ENCODE measurements at places on chromosomes 5 and 9.

DNA sequence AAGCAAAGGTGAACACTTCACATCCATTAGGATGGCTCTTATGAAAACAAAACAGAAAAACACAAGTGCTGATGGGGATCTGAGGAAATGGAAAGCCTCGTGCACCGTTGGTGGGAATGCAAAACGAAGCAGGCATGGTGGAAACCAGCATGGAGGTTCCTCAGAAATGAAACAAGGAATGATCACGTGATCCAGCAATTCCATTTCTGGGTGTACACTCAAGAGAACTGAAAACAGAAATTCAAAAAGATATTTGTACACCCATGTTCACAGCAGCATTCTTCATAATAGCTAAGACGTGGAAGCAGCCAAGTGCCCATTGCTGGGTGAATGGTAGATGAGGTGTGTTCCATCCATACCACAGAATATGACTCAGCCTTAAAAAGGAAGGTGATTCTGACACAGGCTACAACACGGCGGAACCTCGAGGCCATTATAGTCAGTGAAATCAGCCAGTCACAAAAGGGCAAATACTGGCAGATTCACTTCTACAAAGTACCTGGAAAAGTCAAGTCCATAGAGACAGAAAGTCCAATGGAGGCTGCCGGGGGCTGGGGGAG is 87.2 kb upstream of the RAPGEF1 start:
- DNase-seq = no peak

GRCh38 chr9:14453286-14453685 is 139.3 kb upstream of the NFIB start:
- no peak for DNase-seq

DNA sequence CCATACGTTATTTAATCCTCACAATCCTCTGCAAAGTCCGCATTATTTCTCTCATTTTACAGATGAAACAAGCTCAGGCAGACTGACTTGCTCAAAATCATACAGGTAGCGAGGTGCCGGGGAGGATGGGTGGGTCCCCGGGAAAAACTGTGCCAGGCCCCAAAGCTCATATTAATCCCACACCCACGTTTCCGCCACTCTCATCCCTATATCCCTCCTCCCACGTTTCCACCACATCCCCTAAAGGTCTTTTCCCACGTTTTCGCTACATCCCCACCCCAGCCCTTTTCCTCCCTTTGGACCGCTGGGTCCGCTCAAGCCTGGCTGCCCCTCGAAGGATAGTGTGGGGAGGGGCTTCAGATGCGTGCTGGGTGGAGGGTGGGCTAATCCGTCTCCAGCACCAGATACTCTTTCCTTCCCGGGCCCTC is 434 bp upstream of the FSD1L start:
- no peak for DNase-seq

- no peak for DNase-seq
Measured at GRCh38 chr9:96185518-96186156, 116.3 kb downstream of the HSD17B3 start.

DNA sequence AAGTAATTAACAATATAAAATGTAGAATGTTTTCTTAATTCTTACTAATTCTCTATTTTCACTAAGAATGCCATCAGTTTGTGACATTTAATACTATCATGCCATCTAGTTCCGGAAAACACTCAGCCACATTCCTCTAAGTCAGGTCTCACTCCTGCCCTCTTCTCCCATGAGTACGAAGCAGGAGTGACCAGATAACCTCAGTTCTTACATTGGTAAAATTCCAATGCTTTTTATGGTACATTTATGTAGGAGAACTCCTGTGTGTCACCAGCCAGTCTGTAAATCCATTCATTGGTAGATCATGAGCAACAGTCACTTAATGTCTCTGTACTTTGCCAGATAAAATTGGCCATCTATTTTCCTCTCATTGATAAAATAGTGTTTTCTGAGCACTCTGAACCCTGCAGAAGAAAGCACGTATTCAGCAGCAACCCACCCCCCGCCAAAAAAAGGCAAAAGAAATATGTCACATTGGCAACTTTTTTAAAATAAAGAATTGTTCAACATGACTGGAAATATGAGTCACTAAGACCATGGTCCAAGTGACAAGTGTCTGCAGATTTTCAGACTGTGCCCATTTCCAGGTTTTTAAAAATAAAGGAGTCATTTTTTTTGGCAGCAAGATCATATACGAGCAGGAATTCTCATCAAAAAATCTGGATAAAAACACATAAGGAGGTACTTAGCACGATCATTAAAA is 11.8 kb downstream of the GLIS3 start:
- DNase-seq = no peak

- no peak for DNase-seq
Measured at GRCh38 chr5:141516672-141517025, 27.8 kb downstream of the PCDHGC5 start.

DNA sequence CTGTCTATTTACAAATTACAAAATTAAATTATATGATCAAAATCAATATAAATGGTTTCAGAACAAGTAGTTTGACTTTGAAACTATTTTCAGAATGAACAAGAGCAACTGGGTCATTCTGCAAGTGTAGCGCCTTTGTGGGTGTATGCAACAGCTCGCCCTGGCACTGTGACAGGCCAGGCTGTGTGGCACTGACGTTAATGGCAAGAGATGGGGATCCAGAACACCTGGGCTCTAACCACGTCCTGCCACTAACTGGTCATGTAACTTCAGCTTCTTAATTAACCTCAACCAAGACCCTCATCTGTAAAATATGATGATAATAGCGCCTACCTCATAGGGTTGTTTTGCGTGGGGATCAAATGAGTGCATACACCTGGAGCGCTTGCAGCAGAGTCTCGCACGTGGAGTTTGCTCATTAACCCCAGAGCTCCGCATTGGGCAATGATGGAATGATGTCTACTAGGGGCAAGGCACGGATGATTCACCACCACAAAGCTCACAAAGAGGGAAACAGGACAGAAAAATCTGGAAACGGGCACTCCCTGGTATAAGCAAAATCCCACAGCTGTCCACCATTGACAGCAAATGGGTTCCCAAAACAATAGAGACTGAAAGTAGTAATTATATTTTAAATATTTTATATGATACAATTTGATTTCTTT is 639.4 kb downstream of the SEMA5A start:
- no peak for DNase-seq

GRCh38 chr5:16866795-16867576 is 69.1 kb downstream of the MYO10 start:
- DNase-seq = no peak

DNA sequence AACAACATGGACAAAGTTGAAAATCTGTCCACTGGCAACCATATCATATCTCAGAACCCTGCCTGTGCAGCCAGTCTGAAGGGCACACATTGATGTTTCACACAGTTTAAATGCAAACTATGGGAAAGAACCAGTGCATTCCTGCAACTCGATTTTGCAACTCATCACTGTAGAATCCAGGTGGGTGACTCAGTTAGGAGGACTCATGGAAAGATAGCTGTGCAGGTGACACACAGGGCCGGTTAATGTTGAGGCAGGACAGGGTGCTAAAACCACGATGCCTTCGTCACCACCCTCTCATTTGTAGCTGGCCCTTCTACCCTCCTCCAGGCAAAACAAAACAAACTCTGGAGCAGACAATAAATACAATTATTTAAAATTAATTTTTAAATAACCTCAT is 62.8 kb downstream of the TLE1 start:
- DNase-seq = no peak

- peak; percentile 73 for DNase-seq
Measured at GRCh38 chr9:126490871-126491567, 122.7 kb upstream of the LMX1B start.

- DNase-seq = no peak
Measured at GRCh38 chr9:92165484-92165883, 50.3 kb upstream of the SPTLC1 start.

DNA sequence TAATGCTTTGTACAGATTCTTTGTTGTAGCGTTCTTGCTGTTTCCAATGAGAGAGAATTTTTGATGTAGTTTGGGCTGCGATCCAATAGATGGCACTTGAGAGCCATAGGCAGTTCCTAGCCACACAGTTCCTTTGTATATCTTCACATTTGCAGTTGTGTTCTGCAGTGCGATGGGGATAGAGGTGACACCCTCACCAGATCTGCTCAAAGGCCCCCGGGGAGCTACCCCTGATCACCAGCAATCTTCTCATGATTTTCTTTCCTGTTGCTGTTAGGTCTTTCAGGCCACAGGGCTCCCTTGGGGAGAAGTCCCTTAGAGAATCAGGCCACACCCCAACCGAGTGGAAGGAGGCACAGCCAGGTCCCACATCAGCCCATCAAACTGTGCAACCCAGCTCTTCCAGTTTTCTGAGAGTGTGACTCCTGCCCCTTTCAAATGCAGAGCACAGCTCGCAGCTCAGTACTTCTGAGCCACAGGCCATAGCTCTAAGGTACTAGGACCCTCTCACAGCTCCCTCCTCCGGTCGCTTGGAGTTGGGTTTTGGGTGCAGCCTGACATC is 353.7 kb downstream of the SLCO4C1 start:
- DNase-seq = no peak

DNA sequence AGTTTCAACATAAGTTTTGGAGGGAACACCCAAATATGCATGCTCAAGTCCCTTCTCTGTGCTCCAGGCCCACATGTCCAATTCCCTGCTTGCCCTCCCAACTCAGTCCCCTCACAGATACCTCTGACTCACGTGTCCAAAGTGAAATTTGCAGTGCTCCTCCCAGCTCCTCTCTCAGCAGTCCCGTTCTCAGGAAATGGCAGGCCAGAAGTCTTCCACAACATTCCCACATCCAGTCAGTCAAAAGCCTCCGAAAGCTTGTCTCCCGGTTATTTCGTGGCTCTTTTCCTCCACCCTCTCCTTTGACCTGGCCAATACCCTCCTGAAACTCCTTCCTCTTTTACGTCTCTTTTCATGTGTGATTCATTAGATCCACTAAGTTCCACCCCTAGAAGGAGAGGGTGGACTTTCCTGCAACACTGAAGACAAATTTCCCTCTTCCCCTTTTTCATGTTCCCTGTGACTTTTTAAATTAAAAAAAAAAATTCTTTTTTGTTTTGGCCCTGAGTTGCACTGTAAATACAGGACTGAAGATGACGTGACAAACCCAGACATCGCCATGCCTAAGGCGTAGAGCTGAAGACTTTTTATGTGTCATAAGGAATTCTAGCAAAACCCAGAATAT is 12.8 kb upstream of the MGAT1 start:
- DNase-seq = no peak

DNA sequence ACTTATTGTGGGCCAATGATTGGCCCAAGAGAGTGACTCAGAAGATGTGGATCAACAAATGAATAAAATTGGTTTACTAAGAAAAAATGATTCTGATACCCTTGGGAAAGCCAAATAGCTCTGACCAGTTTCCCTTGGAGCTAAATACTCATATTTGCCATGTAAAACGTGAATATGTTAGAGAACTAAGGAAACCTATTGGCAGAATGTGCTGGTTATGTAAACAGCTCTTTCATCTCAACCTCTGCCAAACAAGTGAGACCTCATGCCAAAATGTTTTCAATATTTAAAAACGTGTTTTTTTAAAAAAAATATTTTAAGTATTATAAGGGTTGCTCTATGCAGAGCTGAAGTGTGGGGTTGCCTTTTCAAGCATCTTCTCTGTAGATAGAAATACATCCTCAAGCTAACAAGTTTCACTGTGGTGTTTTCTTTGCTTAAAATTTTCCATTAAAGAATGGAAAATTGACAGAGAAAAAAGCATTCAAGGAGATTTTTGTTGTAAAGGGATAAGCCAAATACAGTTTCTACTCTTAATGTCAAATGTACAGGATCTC is 186.9 kb upstream of the TUT7 start:
- no peak for DNase-seq

DNA sequence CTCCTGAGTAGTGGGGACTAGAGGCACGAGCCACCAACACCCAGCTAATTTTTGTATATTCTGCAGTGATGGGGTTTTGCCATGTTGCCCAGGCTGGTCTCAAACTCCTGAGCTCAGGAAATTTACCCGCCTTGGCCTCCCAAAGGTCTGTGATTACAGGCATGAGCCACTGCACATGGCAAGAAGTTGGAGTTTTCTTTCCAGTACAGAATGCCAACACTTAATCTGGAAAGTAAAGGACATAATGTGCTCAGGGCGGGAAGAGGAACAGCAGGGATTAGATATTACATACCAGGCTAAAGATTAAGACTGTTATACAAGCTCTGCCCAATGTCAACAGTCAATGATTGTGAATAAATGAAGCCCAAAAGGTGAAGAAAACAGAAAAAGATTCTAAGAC is 47.2 kb upstream of the AGXT2 start:
- no peak for DNase-seq

DNA sequence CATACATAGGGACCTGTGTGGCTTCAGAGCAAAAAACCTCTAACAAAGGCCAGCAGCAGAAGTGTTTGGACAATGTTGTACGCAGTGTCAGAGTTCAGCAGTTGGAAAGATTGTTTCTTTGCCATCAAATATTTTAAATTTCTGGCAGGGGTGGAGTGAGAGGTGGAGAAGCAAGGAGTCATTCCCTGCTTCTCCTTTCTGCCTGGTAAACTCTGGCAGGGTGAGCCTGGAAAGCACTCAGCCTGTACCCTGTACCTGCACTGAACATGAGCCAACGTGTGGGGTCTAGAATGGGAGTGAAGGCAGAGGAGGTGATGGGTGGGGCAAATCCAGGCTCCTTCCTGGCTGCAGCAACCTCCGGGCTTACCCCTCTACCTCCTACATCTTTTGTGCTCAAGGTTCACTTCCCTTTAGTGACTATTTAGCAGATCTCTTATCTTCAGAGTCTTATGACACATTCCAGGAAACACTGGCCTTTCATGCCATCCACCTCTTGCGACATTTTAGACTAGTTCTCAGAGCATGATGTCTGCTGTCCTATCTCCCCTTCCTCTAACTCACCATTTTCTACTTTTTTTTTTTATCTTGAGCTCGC is 445.0 kb upstream of the PIK3R1 start:
- DNase-seq = peak; percentile 9

DNA sequence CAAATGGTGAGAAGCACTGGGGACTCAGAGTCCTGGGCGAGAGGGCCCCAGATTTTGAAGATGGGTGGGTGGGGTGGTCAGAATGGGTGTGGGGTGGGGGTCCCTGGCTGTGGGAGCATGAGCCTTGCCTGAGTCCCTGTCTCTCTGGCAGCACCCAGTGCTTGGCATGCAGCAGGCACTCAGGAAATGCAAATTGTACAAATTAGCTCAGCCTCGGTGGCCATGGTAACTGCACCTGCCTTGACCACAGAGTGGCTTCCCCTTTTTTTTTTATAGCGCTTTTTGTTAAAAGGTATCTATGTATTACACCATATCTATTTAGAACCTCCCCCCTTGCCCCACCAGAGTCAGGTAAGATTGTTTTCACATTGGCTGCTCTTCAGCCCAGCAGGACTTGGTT is 19.2 kb upstream of the PITX1 start:
- no peak for DNase-seq

- DNase-seq = no peak
Measured at GRCh38 chr5:43422143-43422542, 10.0 kb upstream of the CCL28 start.

DNA sequence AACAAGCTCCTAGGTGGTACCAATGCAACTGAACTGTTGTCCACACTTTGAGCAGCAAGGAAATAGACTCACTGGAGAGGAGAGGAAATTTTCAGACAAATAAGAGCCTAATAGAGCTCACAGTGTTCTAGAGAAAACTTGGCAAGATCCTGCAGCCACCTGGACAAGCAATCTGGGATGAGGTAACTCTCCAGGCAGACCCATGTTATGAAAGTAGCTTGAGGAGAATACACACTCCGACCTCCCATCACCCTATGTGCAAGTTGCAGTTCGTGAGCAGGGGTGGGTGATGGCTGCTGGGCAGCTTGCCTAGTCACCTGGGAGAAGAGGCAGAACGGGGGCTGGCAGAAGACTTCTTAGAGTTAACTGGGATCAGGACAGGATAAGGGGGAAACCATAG is 102.2 kb downstream of the KLF4 start:
- no peak for DNase-seq
